ENCODE measurements at places on chromosomes 11 and 22. TPM values are rescaled to one million over a fixed set of nuclear protein-coding genes. Genes with fewer than 3 reads are reported as not detected.

SLC29A2 gene
- total RNA-seq = 28.9 TPM

APOBEC3H gene
- total RNA-seq = 1.5 TPM

OR8G1 gene
- not detected for total RNA-seq

KRTAP5-10 gene
- not detected for total RNA-seq

MRGPRX4 gene
- not detected for total RNA-seq

MIAT gene
- 0.45 TPM for total RNA-seq

POU2F3 gene
- total RNA-seq = 2.3 TPM

DNA sequence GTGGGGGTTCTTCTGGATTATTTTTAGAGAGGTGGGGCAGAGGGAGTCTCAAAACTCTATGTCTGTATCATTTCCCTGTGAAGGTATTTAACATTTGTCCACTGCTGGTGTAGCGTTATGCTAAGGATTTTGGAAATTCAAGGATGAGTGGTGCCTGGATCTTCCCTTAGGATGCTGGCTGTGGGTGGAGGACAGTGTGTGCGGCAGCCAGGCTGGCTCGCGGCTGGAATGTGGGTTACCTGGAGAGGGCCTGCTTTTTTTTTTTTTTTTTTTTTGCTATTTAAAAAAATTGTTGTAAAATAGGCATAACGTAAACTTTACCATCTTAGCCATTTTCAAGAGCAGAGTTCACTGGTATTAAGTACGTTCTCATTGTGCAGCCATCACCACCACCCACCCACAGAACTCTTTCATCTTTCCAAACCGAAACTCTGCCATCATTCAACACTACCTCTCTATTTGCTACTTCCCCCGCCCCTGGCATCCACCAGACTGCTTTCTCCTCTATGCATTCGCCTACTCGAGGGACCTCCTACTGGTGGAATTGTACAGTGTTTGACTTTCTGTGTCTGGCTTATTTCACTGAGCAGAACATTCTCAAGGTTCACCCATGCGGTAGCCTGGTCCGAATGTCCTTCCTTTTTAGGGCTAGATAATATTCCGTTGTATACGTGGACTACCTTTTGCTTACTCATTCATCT, 67.1 kb downstream of the PARVB start:
- DNase-seq = no peak

- DNase-seq = no peak
Measured at GRCh38 chr22:33829546-33830280, 90.6 kb downstream of the LARGE1 start.

GRCh38 chr22:48581796-48582469, 1245.7 kb downstream of the BRD1 start:
- no peak for DNase-seq

DNA sequence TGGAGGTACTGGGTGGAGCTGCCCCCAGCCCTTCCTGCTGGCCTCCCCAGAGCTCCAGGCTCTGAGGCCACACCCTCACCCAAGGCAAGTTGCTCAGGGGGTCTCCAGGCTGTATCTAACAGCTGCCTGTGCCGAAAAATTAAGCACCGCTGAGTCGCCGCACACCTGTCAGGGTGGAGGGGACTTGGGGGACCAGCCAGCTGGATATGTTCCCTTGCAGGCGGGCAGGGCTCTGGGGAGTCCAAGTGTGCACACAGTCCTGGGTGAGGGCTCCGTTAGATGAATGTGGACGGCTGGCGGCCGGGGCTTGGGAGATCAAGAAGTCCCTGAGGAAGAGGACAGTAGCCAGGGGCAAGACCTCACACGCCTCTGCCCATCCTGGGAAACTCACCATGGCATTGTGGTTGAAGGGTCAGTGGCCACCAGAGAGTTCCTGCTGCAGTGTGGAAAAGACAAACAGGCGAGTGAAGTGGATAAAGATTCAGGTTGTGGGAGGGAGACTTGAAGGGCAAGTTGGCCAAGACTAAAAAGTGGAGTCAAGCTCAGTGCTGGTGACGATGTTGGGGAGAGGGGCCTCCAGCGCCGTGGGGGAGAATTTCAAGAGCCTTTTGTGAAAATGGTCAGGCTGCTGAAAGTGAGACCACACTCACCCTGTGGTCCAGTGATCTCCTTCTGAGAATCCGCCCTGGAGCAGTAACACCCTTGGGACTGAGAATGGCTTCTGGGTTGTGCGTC, 69.6 kb downstream of the CDKN1C start:
- no peak for DNase-seq

- no peak for DNase-seq
Measured at GRCh38 chr11:95153857-95154246, 64.2 kb downstream of the ENDOD1 start.

DNA sequence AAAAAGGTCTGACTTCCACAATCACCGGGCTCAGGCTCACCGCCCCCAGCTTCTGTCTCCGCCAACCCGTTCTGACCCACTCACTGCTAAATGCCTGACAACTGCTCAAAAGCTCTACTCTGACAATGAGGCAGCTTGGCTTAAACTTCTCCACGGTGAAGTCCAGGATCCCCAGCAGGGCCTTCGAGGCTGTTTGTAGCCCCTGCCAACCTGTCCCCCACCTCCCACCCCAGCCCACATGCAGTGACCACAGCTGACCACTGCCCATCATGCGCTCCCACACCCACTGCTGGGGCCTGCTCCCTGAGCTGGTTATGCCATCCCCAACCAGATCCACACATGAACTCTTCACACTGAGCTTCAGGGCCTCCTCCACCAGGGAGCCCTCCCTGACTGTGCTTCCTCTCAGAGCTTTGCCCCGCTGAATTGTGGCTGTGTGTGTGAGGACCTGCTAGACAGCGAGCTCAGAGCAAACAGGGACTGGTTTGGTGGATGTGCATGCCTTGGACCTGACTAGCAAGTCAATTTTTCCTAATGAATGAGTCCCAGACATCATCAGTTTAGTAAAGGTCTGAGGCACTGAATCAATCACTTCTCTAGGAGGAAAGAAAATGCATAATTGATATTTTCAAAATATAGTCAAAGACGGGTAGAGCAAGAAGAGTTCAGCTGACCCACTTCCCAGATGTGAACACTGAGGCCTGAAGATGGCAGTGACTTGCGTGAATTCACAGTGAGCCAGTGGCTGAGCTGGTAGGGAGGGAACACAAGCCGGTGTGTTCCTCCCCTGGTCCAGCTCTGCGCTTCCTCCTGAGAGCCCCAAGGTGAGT, 7.7 kb downstream of the LRRC32 start:
- no peak for DNase-seq

- no peak for DNase-seq
Measured at GRCh38 chr22:39535357-39535725, 2.8 kb upstream of the RPS19BP1 start.

DNA sequence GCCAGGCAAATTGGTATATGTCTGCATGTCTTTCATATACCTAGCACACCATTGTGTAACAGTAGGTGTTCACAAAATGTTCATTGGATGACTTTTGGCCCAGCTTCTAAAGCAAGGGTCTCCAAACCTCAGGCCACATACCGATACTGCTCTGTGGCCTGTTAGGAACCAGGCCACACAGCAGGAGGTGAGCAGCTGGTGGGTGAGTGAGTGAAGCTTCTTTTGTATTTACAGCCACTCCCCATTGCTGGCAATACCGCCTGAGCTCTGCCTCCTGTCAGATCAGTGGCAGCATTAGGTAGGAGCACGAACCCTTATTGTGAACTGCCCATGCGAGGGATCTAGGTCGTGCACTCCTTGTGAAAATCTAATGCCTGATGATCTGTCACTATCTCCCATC, 836.6 kb downstream of the NTM start:
- no peak for DNase-seq

DNA sequence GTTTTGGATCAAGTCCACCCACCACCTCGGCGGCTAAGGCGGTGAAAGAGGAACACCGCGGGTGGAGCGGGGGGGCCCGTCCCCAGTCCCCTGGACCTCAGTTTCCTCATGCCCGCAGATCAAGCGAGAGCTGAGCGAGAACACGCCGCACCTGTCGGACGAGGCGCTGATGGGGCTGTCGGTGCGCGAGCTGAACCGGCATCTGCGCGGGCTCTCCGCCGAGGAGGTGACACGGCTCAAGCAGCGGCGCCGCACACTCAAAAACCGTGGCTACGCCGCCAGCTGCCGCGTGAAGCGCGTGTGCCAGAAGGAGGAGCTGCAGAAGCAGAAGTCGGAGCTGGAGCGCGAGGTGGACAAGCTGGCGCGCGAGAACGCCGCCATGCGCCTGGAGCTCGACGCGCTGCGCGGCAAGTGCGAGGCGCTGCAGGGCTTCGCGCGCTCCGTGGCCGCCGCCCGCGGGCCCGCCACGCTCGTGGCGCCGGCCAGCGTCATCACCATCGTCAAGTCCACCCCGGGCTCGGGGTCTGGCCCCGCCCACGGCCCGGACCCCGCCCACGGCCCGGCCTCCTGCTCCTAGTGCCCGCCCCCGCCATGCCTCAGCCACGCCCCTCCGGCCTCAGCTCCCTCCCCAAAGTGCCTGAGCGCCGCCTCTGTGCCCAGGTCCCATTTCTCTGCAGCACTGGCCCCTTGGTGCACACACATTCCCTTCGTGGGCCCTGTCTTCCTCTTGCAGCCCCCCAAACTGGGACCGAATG, 12.7 kb downstream of the MAFF start:
- DNase-seq = no peak

DNA sequence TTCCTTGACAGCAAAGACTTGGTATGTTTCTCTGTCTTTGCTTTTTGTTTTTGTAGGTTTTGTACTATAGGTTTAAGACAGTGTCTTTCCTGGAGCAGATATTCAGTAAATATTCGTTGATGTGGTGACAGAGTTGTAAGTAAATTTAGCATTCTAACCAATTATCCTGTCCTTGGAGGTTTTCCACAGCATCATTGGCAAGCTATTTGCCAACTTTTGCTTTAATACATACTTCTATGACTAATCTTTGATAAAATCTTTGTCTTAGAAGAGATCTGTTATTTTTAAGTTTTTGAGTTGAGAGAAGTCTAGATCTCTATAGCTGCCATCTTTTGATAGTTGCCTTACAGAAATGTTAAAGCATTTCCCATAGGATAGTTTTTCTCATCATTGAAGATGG, 3.8 kb downstream of the USP47 start:
- DNase-seq = no peak

GRCh38 chr11:95089620-95090542, at the start of gene ENDOD1:
Gene ENDOD1, plus strand, starts transcription at chr11:95089846. Its CDS starts 82 bp downstream, at chr11:95089928.
- peak; percentile 68 for DNase-seq

DNA sequence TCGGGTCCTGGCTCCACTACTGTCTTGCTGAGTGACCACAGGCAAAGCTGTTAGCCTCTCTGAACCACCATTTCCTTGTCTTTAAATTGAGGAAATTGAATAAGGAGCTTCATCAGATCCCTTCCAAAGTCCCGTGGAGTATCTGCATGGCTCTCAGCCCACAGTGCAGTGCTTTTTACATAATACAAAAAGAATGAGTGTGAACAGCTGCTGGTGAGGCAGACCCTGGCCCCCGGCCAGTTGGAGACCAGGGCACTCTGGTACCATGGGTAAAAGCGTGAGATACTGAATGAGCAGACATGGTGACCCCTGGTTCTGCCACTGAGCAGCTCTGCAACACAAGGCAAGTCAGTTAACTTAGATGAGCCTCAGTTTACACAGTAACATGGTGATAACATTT, 86.8 kb downstream of the GALNT18 start:
- no peak for DNase-seq

- peak; percentile 64 for DNase-seq
Measured at GRCh38 chr11:96246718-96247552, 96.1 kb downstream of the MAML2 start.

DNA sequence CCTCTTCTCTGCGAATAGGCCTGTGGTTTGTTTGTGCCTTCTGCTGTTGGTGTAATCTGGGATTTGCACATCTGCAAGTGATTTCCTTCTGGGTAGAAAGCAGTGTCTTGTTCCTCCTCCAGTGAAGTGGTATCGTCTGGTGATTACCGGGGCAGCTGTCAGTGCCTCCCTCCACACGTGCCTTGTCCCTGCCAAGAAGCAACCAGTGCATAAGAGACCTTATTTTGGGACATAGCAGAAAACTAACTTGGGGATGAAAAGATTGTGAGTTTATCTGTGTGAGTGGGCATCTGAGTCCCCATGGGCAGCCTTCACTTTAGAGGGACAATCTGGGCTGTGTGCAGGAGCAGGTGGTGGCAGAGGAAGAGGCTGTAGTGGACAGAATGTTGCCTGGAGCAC, 71.5 kb upstream of the SORL1-AS1 start:
- DNase-seq = no peak

DNA sequence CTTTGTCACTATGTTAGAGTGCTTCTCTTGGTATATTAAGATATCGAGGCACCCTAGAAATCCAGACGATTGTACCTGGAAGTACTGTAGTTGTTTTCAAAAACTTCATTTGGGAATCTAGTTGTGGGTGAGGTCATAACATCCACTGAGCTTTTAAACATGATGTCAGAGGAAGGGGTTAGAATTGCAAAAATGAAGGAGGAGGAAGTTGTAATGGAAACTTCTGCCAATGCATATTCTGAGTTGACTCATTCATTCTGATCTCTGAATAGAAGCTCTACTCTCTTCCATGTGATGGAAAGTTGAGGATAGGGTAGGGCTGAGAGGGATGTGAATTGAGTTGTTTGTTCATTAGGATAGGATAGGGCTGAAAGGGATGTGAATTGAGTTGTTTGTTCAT, 7.7 kb downstream of the CD44 start:
- DNase-seq = no peak

Data from PC-9 (cell line).